ENCODE measurements at places on chromosomes 3 and 15.

- DNase-seq = no peak
Measured at GRCh38 chr3:126284258-126284904, 72.8 kb downstream of the KLF15 start.

DNA sequence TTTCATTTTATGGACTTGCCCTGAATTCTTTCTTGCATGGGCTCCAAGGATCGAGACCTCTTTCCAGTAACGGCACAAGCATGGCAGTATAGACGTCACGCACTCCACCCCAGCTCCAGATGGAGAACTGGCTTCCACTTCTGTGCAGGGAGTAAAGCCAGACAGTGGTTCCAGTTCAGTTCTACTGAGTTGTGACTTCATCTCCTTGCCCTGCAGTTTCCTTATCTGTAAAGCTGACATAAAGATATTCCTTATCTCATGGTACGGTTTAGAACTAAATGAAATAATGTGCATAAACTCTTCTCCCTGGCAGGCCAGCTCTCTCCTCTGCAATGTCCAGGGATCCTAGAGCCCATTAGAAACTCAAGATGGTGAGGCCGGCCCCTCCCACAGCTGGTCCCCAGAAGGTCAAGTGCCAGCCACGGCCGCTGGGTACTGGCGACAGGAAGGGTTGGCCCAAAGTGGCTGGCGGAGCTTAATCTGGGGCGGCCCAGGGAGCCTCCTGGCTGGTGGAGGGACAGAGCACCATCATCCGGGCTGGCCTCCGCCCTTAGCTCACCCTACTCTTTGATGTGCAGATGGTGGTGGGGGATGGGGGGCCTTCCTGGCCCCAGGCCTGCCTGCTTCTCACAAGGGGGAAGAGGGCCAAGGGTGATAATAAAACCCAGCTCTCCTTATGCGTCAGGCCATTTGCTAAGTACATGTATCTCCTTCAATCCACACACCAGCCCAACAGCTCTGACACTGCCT is 7.2 kb downstream of the MESP2 start:
- no peak for DNase-seq

DNA sequence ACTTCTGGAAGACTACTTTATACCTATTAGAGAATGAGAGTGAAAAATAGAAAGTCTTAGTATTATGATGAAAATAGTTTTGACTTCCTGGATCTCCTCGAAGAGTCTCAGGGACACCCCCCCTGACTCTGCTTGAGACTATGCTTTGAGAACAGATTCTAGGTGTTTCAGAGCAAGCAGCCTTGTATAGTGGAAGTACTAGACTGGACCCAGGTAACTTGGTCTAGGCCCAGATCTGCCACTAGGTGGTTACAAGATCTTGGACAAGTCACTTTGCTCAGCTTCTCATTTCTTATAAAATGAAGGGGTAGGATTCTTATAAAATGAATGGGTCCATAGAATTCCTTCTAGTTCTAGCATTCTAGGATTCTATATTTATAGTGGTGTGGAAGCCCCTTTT is 9.1 kb downstream of the ABHD5 start:
- DNase-seq = no peak

GRCh38 chr3:51977446-51978142 is 2.7 kb downstream of the ABHD14A start:
- DNase-seq = no peak

DNA sequence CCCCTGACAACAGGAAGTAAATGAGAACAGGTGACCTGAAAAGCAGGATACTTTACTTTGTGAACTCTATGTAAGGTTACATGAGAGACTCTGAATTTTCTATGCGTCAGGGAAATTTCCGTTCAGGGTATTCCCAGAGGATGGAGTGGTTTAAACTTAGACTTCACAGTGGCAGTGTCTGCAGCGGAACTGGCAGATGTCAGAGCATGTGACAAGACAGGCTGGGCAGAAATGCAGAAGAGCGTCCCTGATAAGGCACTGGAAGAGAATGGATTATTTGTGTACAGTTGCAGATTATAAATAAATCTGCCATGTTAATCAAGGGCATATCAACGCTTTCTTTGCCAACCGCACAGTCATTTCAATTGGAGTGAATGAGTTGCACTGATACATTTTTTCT is 598.4 kb upstream of the ZNF717 start:
- no peak for DNase-seq

DNA sequence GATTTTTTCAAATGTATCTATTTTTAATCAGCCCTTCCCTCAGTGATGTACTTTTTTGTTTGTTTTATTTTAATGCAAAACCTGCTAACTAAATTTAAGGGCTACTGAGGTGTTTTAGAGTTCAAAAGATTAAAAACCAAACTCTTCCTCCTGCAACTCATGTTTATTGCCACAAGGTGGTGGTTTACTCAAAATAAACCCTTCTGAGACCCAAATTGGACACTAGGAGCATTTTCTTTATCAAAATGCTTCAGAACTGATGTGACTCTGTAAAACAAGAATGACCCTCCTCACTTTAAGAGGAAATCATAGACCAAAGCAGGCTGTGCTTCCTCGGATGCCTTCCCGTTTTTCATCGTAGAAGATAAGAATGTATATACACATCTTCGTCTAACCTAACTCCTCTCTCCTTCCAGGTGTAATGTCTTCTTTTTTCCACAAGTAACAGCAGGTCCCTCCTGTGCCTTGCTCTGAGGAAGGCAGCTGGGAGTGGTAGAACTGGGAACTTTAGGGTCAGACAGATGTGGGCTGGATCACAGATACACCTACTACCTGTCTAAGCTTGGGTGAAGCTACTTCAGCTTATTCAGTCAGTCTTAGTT is 2.9 kb upstream of the NME9 start:
- no peak for DNase-seq

DNA sequence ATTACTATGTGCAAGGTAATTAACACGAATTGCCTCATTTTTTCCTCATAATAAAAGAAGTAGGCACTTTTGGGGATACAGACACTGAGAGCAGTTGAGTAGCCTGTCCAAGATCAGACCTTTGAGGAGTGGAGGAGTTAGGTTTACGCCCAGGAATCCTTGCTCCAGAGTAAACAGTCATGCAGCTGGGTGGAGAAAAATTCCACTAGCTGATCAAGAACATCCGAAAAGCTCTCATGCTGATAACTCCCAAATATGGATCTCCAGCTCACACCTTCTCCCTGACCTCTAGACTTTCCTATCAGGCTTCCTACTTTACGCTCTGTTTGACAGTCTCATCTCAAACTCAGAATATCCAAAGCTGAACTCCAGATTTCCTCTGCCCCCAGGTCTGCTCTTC is 53.3 kb downstream of the ST6GAL1 start:
- DNase-seq = no peak

DNA sequence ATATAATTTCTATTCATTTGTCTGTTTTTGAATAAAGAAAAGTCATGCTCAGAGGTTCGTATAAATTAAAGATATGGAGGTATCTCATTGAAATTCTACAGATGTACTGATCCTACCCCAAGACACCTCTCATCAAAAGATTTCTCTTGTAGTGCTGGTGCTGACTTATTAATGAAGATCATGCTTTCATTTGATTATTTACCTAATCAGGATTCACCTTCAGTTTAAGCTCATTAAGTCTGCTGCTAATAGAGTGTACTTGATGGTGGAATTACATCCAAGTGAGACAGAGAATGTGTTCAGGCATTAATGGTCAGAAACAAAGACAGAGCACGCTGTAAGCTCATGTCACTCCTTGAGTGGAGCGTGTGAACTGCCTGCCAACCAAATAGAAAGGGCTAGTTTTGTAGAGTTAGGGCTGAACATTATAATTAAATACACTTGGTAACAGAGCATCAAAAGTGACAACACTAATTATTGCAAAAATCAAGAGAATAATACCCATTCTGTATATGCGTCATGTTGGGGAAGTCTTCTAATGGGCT is 45.5 kb downstream of the KBTBD12 start:
- no peak for DNase-seq

DNA sequence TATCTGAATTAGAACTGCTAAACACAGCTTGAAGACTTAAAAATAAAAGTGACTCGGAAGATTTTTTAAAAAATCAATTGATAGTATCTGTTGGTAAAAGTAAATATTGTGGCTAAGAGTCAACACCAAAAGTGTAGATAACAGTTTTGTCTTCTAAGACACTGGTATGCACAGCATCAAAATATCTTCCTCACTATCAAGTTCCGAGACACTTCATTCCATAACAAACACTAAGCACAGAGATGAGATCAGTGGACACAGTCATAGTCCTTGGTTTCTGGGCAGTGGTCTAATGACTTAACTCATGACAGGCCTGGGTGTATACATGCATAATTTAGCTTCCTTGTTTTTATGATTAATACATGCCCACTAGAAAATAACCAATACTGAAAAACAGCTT is 63.2 kb downstream of the PXYLP1 start:
- DNase-seq = no peak

Data from astrocyte of the cerebellum (primary cell).